ENCODE measurements at places on chromosomes 6 and 20.

GRCh38 chr6:150840185-150840584 lies 25.3 kb upstream of the MTHFD1L start:
- DNase-seq: no peak

GRCh38 chr6:3665608-3666007 lies 85.9 kb downstream of the PXDC1 start:
- DNase-seq: no peak

GRCh38 chr20:63367446-63368055 lies 6.4 kb upstream of the CHRNA4 start:
- no peak for DNase-seq

DNA sequence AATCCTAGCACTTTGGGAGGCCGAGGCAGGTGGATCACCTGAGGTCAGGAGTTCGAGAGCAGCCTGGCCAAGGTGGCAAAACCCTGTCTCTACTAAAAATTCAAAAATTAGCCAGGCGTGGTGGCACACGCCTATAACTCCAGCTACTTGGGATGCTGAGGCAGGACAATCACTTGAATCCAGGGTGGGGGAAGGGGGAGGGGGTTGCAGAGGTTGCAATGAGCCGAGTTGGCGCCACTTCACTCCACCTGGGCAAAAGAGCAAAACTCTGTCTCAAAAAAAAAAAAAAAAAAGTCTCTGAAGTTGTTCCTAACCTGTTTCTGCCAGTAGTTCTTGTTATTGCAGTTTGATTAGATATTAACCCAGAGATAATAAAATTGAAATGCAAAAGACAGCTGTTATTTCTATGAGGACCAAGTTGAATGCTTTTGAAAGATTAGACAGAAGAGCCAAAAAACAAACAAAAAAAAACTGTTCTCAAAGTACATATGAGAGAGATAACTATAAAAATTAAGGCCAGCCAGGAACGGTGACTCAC lies 22.6 kb downstream of the PIGU start:
- no peak for DNase-seq

DNA sequence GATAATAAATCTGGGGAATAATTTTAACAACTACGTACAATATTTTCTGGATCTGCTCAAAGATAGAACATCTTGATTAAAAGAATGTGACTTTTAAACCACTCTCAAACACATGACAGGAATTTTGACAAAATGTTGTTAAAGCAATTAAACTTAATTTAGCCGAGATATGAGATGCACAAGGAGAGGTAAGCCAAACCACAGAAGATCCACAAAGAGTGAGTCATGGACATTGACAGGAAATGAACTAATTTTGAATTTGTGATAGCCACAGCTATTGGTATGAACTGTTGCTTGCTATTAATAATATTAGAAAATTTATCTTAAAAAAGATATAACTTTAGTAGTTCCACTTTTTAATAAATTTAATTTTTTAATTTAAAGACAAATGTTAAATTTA lies 27.8 kb upstream of the VGLL2 start:
- DNase-seq: peak; percentile 46

GRCh38 chr6:34568341-34569201 lies 12.4 kb upstream of the SPDEF start:
- no peak for DNase-seq

DNA sequence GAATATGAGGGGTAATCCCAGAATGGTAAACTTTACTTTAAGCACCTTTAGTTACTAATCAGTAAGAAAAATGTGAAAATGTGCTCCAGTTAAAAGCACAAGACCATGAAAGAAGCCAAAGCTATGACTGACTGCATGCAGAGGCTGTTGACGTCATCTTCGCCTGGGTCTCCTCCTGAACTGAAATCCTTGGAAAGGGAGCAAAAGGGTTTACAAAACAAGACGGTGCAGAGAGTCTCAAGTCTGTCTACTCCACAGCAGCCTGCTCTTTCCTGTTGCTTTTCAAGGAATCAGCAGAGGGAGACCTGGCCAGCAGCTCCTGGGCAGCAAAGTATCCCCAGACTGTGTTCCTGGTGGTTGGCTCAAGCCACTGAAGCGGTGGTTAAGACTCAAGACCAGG lies 10.2 kb downstream of the FKBP1A start:
- no peak for DNase-seq

- peak; percentile 69 for DNase-seq
Measured at GRCh38 chr6:116210750-116211425, 43.0 kb downstream of the TSPYL4 start.

GRCh38 chr6:92977018-92977417 lies 442.3 kb downstream of the EPHA7 start:
- DNase-seq: no peak

DNA sequence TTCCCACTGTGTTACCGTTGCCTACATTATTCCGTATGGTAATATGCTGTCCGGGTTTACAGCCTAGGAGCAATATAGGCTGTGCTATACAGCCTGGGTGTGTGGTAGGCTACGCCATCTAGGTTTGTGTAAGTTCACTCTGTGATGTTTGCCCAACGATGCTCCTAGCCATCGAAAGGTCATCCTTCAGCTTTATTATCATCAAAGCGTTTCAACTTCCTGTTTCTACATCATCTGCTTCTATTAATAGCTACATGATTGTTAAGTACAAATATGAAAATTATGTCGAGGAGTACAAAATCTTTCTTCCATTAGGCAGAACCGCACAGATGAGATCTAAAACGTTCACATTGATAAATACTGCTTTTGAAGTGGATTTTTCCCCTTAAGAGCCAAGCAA lies 69.9 kb downstream of the PPP1R14C start:
- no peak for DNase-seq

DNA sequence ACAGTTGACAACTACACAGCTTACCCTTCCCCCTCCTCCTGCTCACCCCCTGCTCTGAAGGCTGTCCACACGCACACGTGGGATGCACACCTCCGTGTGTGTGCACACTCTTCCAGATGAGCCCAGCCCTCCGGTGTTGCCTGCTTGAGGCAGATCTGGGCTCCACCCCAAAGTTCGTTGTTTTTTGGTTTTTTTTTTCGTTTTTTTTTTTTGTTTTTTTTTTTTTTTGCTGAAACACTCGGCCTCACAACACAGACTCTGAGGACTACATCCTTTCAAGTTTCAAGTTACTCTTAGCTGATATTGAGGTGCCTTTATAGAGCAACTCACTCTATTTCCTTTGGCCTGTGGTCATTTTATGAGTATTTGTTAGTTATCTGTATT lies 88.2 kb downstream of the RREB1 start:
- DNase-seq: no peak

GRCh38 chr6:110784610-110784979 lies 30.7 kb downstream of the CDK19 start:
- DNase-seq: no peak

GRCh38 chr6:138028893-138029292 lies 78.3 kb downstream of the PERP start:
- DNase-seq: no peak

GRCh38 chr20:42150230-42150629 lies 532.1 kb upstream of the CHD6 start:
- no peak for DNase-seq

DNA sequence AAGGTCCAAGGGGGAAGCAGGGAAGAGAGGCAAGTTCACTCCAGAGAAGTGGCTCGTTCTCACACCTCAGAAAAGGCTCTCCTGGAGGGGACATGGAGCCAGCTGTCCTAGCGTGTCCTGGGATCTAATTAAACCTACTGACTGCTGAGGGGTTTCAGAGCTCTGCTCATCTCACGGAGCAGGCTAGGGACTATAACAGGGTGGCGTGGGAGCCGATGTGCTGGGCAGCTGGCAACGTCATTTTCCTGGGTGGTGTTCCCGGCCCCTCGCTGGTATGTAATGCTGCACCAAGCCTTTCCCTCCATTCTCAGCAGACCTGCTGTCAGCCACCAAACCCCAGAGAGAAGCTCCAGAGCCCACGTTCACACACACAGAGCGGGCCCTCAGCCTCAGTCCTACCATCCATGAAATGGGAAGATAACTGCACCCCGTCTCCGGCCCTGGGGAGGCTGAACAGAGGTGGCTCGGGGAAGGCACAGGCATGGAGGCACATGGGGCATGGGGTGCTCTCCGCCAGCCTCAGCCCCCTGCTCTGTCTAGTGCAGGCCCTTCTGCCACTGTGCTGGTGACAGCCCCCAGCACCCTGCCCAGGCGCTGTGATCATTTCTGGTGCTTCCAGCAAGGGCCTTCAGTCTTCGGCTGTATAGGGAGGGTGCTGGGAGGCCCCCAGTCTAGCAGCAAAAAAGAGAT lies 1.9 kb downstream of the CST7 start:
- no peak for DNase-seq

- peak; percentile 80 for DNase-seq
Measured at GRCh38 chr6:36769183-36769675, 70.0 kb downstream of the CPNE5 start.

GRCh38 chr6:42958125-42958524 lies 2.4 kb upstream of the GNMT start:
- DNase-seq: no peak

DNA sequence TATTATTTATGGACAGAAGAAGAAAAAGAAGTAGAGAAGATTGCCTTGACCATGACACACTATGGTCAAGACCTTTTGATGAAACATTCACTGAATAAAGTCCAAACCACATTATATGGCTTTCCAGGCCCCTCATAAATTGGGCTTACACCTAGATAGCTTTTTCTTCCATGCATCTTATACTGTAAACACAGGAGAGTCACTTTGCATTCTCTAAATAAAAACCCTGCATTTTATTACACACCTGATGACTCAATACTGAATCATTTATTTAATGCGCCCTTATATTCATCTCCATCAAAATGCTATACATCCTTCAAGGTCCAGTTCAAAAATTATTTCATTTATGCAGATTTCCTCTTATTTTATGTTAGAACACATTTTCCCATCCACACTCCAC lies 78.0 kb downstream of the COL21A1 start:
- DNase-seq: no peak

GRCh38 chr6:38215225-38215624 lies 395.7 kb downstream of the ZFAND3 start:
- DNase-seq: no peak

GRCh38 chr6:106549521-106549920 lies 79.8 kb downstream of the RTN4IP1 start:
- no peak for DNase-seq

DNA sequence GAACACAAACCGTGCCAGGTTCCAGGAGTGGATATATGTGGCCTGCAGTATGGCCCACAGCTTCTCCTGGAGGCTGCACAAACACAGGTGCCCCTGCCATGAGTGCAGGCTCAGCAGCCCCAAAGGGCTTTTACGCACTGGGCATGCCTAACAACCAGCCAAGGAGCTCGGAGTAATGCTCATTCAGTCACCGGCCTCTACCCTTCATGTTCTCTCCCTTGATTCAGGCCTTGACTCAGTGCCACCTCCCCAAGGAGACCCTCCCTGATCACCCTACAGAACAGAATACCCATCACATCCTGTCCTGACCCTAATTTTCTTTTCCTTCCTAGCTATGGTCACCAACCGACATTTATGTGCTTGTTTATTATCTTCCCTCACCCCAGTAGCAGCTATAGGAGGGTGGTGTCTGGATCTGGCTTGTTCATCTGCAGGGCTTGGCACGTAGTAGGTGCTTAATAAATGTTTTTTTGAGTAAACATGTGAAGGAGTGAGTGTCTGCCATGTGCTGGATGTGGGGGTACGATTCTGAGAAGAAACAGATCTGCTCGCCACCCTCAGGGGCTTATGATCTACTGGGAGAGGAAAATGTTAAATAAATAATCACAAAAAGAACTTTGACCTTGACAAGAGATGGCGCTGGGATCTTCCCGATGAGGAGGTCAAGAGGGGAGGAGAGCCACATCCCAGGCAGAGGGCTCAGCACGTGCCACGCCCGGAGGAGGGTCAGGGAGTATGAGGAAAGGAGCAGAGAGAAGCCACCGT lies 9.2 kb downstream of the PXMP4 start:
- DNase-seq: no peak

- no peak for DNase-seq
Measured at GRCh38 chr20:25217161-25218108, 21.9 kb downstream of the ENTPD6 start.

DNA sequence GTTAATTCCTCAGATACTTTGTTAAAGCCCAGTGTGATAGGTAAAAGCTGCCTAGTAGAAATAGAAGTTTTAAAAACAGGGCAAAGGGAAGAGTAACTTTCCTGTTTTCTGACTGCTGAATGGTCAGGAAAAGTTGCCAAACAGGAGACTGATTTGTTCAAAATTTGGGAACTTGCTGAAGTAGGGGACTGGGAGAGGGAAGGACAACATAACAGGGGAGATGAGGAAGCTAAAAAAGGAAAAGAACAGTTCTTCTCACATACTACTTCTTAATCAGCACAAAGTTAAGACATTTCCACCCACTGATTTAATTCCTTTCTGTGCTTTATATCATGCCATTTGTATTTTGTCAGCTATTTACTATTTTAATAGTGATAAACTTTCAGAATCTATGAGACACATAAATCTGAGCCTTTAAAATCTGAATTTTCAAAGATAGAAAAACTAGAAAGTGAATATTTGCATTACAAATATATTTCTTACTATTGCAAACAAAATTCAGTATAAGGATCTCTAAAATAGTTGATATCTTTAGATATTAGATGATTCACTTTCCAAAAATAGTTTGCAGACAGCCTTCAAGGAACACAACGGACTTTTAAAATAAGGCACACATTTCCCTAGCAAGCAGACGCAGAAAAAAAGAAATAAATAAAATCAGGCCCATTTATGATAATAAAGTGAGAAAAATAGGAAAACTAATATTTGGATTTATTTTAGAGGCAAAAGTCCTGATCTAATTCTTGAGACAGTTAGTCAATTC lies 36.9 kb upstream of the SLC16A10 start:
- DNase-seq: no peak

- no peak for DNase-seq
Measured at GRCh38 chr6:152233547-152234320, 403.4 kb downstream of the SYNE1 start.

DNA sequence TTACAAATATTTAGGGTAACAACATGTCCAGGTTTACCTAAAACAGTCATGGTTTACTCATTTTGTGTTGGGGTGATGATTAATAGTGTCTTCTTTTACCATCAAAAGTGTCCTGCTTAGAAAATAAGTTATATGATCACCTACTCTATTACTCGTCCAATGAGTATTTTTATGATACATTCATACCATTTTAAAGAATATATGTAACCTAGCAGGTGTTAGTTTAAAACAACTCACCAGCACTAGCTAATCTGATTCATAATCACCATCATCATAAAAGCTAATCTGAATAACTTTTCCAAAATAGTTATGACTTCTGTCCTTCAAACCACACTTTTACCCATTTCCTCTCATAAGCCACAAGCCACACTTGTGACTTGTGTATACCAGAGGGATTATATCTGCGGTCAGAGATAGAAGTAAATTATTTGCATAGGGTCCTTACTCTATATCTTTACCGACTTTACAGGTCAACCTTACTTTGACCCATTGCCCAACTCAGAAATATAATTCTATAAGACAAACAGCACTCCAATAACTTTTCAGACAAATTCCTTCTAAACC lies 33.3 kb upstream of the NRN1 start:
- DNase-seq: no peak

- peak; percentile 74 for DNase-seq
Measured at GRCh38 chr6:116561377-116562018, 7.9 kb downstream of the CALHM4 start.

DNA sequence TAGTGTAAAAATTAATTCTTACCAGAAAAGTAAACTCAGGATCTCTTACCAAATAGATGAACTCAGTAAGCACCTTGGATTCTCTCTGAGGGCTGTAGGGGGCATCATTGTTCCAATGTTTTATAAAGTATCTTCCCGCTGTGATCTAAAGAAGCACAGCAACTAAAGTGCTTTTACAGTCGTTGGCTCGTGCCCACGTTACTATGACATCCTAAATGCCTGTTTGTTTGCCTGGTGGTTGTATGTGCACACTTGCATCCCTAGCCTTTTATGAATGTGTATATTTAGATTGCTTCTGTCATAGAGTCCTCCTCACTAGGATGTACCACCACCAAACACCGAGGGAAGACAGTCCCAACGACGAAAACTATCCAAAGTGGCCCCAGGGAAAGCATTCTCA lies 34.5 kb downstream of the SLX4IP start:
- DNase-seq: peak; percentile 74

All from EL (cell line).